ENCODE measurements at places on chromosomes 2 and 18. TPM values are rescaled to one million over a fixed set of nuclear protein-coding genes. Genes with fewer than 3 reads are reported as not detected.

C2orf66 gene
- not detected for polyA plus RNA-seq

UGT1A5 gene
- polyA plus RNA-seq = not detected

PSMD14 gene
- polyA plus RNA-seq = 27.7 TPM

SERPINE2 gene
- polyA plus RNA-seq = 107 TPM

LGALSL gene
- 2.5 TPM for polyA plus RNA-seq

SLC9A4 gene
- not detected for polyA plus RNA-seq

ALK gene
- polyA plus RNA-seq = 0.41 TPM

ABCG5 gene
- not detected for polyA plus RNA-seq

ECEL1 gene
- 3.7 TPM for polyA plus RNA-seq

DIS3L2 gene
- polyA plus RNA-seq = 14.8 TPM

SLC9A2 gene
- polyA plus RNA-seq = 0.20 TPM

DLGAP1 gene
- 8.0 TPM for polyA plus RNA-seq

GAL3ST2 gene
- not detected for polyA plus RNA-seq

KCNK3 gene
- 6.8 TPM for polyA plus RNA-seq

SERPINB10 gene
- polyA plus RNA-seq = not detected

SIX3 gene
- 30.9 TPM for polyA plus RNA-seq

CRYBA2 gene
- 9.1 TPM for polyA plus RNA-seq

MROH2A gene
- polyA plus RNA-seq = not detected

STARD6 gene
- 0.75 TPM for polyA plus RNA-seq

METTL8 gene
- 3.7 TPM for polyA plus RNA-seq

CYRIA gene
- 5.7 TPM for polyA plus RNA-seq

ATP6V1B1 gene
- 2.4 TPM for polyA plus RNA-seq

CCDC141 gene
- not detected for polyA plus RNA-seq
